NCI-H446 treated with DMSO at 0.1 percent for 48 hours (cell line): ENCODE measurements at places on chromosomes 4 and X.

DNA sequence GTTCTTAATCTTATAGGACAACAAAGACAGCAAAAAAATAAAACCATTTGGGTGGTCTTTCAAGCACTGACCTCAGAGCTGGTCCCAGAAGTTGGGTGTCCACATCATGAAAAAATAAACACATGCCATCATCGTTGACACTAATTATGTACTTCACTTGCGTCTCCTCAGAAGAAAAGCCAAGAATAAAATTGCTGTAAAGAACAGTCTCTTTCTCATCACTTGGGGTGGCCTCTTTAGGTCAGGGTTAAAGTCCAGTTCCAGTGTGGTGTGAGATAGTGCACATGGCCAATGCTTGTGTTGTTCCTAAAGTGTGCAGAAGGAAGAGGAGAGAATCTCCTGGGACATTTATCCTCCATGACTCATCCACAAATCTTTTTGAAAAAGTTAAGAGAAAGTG, 49.5 kb upstream of the IBSP start:
- no peak for DNase-seq

DNA sequence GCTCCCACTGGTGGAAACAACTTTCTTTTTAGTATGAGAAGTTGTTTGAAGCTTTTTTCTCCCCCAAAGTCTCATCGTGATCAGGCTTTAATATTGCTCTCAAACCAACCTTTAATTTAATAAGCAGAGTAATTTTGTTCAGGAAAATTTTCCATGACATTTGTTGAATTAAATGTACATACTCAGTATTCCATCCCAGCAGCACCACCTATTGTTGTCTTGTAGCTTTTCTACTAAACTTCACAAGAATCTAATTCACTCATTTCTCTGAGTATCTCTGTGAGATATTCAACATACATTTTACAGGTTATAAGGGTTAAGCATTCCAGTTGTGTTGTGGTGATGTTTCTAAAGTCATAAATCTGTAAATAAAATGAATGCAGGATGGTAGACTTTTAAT, 218.3 kb upstream of the HAND2 start:
- DNase-seq = no peak

- no peak for DNase-seq
Observed at GRCh38 chr4:109313168-109314133, 11.0 kb upstream of the COL25A1 start.

DNA sequence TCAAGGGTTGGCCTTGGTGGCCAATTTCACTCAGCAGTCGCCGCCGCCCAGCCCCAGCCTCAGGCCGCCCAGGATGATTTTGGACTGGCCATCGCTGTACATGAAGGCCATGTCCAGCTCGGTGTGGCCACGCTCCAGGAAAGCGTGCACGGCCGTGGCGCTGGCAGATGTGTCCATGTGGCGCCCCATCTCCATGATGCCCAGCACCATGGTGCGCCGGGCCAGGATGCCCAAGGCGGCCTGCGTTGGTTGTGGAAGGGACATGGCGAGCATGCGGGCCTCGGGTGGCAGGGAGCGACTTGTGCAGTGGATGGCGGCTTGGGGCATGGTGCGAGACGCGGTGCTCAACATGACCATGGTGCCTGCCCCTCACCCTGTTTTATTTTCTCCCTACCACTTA, 55.4 kb downstream of the ZCCHC12 start:
- DNase-seq = no peak
